NCI-H1417 treated with DMSO at 0.1 percent for 48 hours (cell line): ENCODE measurements at places on chromosomes 12 and 14.

DNA sequence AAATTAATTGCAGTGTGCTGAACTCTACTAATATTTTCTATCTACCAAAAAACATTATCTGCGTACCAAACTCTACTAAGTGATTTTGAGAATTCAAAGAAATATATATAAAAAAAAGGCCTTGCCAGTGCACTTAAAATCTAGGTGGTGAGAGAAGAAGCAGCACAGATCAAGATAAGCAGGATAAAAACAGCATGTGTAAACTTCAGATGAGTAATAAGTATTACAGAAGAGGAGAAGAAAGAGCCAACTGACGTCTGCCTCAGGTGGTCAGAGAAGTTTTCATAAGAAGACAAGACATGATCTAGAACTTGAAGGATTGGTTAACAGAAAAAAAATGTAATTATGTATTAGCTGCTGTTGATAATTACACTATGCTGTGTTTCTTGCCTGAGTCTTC lies 166.4 kb downstream of the DUSP6 start:
- no peak for DNase-seq

- DNase-seq, result no peak
Measured at GRCh38 chr12:75815756-75816155, 215.8 kb downstream of the PHLDA1 start.

DNA sequence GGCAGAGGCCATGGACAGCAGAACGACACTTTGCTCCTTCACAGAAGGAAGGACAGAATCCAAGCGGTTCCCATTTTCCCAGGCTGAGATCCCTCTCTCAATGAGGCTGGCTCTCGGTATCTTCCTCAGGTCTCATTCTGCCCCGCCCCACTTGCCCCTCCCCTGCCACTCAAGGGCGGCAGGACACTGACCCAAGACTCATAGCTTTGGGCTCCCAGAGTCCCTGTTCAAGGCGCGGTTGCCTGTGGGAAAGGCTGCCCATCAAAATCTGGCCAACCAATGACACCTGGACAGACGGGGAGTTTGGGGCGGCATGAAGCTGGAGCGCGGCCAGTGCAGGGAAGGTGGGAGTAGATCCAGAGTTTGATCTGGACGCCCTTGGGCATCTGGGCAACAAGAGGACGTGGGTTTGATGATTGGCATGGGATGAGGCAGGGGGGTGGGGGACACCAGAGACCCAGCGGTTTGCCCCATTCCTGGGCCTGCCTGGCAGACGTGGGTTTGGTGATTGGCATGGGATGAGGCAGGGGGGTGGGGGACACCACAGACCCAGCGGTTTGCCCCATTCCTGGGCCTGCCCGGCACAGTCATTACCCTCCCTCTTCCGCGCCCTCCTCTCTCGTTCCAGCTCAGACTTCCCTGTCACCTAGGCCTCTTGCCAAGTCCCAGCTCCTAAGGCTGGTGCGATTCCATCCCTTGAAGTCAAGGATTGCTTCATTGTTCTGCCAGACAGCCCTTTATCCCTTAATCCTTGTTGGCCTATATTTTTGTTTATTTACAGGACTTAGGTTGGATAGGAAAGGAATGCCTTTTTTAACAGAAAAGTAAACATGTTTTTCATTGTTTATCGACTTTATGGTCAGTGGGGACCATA lies 92.1 kb downstream of the NINJ2 start:
- no peak for DNase-seq

GRCh38 chr12:49954863-49955830 lies 4.6 kb downstream of the AQP2 start:
- DNase-seq, result no peak

GRCh38 chr12:79848339-79848738 lies 86.6 kb downstream of the PPP1R12A start:
- DNase-seq, result no peak

DNA sequence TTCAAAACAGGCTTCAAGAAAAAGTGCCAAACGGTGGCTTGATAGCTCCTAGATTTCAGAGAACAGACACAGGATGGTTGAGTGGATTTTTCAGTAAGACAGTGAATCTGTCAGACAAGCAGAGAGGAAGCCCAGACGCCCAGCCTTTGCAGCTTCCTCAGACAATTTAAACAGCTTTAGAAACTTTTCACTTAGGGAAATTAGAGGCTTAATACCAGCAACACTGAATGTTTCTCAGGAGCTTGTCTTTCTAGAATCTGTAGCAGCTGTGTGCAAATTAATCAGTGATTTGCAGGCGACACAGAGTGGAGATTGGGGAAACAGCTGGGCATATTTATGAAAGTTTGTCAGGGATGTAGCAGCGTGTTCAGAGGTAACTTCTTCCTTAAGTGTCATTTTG lies 362.1 kb downstream of the GALC start:
- no peak for DNase-seq

DNA sequence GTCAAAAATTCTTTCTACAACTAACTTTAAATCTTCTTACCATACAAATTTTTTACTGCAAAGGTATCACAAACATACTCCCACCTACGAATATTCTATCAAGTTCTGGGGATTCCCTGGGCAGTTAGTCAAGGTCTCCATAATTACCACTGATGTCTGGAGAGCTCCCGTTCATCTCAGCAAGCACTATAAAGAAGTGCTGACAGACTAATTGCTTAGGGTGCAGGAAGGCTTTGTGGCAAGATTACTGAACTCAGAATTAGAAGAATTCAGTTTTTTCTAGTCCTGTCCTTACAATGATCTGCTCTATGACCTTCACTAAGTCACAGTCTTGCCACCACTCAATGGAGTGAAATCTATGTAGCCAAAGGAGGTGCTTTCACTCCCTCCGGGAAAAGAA lies 61.5 kb downstream of the DUSP16 start:
- DNase-seq, result no peak

GRCh38 chr12:92210071-92210470 lies 64.4 kb upstream of the BTG1 start:
- DNase-seq, result no peak

DNA sequence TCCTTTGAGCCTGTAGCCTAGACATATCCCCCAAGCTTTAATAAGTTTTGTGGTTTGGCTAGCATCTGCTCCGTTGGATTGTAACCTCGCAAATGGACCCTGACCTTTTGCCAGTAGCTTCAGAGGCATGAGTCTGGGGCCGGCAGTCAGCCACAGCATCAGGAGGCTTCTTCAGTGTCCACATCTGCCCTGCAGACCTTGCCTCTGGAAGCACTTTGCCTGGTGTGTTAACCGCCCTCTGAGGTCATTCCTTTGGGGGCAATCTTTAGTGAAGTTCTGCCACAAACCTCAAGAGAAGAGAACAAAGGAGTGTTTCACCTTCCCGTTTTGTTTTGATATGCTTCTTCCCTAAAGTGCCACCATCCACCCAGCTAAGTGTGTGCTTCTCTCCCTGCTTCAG lies 71.4 kb downstream of the GNS start:
- no peak for DNase-seq

DNA sequence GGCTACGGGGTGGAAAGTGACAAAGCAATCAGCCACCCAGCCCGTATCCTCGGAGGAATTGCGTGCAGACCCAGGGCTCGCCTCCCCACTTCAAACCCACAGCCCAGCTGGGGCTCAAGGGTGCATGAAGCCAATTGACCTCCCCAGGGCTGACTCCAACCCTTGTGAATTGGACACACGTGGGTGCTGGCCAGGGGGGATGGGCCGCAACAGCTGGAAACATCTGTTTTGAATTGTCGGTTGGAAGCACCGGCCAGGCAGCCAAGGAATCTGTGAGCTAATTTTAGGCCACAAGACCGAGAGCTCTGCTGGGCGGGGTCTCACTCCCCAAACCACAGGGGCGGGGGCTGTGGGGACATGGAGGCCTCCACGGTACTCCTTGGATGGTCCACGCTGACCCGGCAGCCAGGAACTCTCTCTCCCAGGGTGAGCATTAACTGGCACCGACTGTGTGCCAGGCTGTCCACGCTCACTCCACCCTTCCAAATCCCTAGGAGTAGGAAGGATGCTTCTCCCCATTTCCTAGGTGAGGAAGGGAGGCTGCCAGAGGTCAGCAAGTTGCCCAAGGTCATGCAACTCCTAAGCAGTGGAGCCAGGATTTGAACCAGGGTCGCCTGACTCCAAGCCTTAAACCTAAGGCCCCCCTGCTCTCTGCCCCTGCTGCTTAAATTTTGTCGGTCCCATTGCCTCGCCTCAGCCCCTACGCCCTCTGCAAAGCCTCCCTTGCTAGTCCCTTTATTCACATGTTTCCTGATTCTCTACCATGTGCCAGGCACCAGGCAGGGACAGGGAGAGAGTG lies 11.9 kb upstream of the TMEM119 start:
- DNase-seq, result no peak

- DNase-seq, result no peak
Measured at GRCh38 chr12:26123482-26123980, 1.3 kb downstream of the BHLHE41 start.

- no peak for DNase-seq
Measured at GRCh38 chr14:81412779-81413178, 12.7 kb upstream of the STON2 start.

DNA sequence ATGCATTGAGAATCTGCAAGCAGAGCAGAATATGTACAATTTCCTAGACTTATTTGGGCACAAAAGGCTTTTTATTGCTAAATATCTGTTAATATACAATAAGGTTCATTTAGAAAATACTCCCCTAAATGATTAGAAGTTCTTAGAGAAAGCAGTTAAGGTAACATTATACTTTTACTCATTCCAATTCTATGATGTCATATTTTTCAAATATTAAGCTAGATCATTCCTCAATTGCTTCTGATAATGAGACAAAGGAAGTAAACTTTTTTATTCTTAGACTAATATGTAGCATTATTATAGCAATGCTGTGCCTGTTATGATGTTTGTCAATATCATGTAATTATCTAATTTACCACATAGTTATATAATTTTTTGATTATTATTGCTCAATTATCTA lies 447.0 kb downstream of the SLC16A7 start:
- no peak for DNase-seq

GRCh38 chr14:104680806-104681688 lies 8.4 kb upstream of the INF2 start:
- DNase-seq, result no peak

DNA sequence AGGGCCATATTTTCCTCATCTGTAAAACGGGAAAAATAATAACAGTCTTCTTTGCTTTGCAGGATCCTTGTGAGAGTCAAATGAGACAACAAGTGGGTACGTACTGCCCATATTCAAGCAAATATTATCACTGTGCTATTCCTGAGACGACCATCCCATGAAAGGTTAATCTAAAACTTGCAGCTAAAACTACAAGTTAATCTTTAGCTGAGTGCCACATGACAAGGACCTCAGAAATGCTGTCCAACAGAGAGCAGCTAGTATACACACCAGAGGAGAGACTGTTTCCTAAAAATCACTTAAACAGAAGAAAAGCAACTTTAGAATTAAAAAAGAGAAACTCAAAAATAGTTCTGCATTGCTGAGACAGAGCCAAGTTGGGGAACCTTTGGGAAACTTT lies 162.7 kb upstream of the TMTC2 start:
- DNase-seq, result no peak

- no peak for DNase-seq
Measured at GRCh38 chr12:102503056-102503681, 22.8 kb upstream of the IGF1 start.

- DNase-seq, result no peak
Measured at GRCh38 chr14:39267608-39268005, 33.9 kb downstream of the MIA2 start.

- DNase-seq, result no peak
Measured at GRCh38 chr12:96350982-96351381, 49.3 kb downstream of the CDK17 start.

DNA sequence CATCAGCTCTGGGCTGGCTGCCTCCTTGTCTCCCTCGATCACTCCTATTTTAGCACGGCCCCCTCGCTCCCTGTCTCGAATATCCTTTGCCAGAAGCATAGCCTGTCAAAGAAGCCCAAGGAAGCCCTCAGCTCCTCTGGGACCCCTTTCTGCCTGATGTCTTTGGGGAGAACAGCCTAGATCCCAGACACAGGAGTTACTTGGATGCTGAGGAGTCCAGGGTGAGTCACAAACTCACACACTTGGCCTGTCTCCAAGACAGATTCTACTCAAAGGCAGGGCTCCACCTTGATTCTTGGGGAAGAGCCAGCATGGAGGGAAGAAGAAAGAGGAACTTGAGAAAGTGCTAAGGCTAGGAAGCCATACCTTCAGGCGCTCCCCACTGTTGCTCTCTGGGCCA lies 8.1 kb downstream of the AVIL start:
- DNase-seq, result no peak
